Thoracic aorta (tissue), 2 donors: ENCODE measurements at places on chromosomes 11 and 22. TPM values are rescaled to one million over a fixed set of nuclear protein-coding genes. Genes with fewer than 3 reads are reported as not detected.

The FOLH1 gene
- total RNA-seq: 4.7 TPM

The OVCH2 gene
- 1.5 TPM for total RNA-seq

The PACS1 gene
- 82.9 TPM for total RNA-seq

The SAA1 gene
- total RNA-seq: 6.5 TPM

The LMNTD2 gene
- 2.7 TPM for total RNA-seq

The SEC14L6 gene
- 0.27 TPM for total RNA-seq

DNA sequence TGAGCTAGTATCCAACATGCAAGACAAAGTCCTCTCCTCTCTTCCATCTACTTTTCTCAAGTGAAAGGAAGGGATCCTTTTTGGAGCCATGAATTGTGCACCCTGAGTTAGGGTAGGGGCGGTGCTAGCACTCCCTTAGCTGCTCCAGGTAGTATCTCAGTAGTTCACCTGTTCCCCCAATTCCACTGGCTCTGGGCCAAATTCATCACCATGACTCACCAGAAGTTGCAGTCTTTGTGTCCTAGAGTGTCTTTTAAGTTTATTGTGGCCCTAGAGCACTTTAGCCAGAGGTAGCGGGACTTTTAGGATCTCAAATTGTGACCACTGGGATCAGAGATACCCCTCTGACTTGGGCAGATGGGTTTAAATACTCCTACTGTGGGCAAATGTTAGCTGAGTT lies 398.6 kb upstream of the ANO5 start:
- no peak for DNase-seq

DNA sequence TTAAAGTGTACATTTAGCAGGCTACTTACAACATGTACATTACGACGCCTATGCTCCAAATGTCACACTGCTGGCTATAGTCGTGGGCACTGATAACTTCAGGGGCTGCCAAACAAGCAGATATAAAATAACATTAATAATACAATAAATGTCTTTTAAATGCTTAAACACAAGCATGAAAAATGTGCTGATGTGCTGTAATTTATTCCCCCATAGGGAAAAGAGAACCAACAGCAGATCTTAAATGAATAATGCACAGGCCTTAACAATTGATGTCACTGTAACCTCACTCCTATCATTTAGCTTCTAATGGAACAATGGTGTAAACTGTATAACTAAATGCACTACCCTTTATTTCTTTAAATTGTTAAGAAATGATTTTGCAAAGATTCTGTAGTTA lies 153.4 kb downstream of the STK33 start:
- no peak for DNase-seq

DNA sequence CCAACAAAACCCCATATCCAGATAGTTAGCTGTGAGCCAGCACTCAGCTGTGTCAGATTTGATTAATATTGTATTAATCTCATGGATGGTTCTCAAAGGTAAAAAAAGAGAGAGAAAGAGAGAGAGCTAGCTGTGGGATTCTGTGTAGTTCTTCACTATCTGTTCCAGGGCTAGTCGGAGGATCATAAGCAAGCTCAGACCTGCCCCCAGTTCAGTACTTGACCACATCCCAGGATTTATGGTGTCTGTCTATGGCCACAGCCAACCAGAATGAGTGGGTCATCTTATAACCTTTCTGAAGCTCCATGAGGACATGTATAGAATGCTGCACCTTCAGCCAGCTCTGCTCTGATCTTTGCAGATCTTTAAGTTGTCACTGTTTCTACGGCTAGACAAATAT lies 13.5 kb upstream of the B3GNT6 start:
- DNase-seq: no peak

- no peak for DNase-seq
Measured at GRCh38 chr22:26608129-26608528, 9.7 kb downstream of the CRYBB1 start.

GRCh38 chr11:63612181-63612580 lies 2.1 kb downstream of the PLAAT3 start:
- no peak for DNase-seq

DNA sequence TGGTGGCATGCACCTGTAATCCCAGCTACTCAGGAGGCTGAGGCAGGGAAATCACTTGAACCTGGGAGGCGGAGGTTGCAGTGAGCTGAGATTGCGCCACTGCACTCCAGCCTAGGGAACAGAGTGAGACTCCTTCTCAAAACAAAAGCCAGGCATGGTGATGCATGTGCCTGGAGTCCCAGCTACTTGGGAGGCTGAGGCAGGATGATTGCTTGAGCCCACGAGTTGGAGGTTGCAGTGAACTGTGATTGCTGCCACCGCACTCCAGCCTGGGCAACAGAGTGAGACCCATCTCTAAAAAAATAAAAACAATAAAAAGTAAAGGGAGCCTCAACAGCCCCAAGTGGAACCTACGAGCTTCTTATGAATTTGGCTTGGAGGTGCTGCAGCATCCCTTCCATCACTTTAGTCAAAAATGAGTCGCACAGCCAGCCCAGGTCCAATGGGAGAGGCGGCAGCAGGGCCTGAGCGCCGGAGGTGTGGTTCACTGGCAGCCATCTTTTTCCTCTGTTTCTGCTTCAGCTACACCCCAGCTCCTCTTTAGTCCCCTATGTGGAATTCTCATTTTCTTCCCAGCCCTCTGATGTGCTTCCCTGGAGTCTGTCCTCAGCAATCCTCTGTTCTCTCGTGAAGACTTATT lies 29.2 kb upstream of the GCAT start:
- no peak for DNase-seq

DNA sequence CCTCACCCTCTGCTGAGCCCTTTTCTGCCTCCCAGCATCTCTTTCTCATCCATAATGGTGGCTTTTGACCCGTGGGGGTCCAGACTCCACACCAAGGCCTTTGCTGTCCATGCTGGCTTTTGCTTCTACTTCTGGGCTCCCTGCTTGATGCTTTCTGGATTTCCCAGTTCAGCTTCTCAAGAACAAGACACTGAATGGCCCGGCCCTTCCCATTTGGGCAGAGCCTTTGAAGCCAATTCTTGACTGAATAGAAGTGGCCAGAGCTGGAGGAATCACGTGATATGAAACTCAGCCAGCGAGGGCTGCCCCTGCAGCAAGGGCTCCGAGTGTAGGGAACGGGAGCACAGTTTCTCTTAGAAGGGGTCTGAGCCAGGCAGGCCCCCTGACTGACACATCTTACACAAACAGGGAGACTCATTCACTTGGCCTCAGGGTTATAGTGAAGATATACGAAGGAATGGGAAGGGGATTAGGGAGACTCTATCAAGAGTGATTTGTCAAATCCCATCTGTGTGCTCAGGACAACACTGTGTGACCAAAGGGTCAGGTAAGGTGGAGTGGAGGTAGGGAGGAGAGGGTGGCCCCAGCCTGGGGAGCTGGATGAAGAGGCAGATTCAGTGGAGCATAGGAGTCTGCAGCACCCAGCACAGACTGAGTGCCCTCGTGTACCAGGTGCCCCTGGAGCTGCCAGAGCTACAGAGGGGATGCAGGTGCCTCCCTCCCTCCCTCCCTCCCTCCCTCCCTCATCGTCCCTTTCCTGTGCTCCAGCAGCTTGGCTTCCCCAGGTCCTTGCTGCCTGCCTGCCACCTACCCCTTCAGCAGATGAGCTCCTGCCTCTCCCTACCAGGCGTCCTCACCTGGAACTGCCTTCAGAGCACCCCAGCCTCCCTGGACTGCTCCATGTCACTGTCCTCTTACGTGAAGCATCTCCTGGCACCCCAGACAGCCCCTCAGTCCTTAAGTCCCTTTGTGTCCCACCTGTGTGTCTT lies 106.0 kb downstream of the TRIM29 start:
- no peak for DNase-seq

DNA sequence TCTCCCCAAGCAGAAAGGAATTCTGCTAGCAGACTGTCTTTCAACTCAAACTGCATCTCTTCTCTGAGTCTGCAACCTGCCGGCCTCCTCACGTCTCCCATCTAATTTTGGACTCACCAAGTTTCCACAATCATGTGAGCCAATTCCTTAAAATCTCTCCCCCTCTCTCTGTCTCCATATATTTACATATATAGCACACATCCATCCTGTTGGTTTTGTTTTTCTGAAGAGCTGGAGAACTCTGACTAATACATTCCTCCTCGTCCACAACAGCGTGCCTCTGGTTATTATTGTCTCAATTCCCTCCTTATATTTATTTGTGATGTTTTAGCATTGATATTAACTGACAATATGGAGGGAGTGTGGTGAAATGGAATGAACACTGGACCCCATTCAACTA lies 29.6 kb upstream of the FJX1 start:
- no peak for DNase-seq

DNA sequence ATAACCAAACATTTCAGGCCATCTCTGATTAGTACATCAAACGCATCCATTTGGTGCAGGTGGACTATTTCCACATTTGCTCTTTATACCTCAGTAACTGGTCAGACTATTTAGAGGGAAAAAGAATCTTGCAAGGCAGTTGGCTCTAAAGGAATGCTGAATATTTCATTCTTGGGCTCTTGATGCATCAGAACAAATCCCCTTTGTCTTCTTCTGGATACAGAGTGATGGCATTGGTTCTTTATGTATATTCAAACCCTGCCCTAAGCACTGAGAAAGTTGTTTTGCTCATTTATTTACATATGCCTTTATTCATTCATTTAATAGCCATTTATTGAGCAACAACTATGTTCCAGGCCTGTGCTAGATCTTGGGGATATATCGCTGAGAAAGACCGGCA lies 31.1 kb upstream of the RAB30 start:
- DNase-seq: no peak

GRCh38 chr11:72631806-72632731 lies 42.2 kb downstream of the PDE2A start:
- DNase-seq: no peak

DNA sequence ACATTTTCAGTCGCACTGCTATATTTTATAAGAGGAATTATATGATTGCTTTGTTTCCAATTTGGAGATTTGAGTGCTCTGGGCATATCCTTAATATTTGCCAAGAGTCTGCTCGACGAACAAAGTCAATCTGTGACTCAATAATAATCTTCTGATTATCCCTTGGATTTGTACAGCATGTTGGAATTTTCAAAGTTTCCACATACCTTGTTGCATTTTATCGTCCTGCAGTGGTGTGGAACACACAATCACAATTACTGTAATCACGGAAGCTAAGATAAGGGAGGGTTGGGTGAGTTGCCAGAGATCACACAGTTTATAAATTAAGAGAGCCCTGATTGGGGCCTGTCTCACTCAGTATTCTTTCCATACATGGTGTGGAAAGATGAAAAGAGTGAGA lies 189.3 kb downstream of the GUCY1A2 start:
- no peak for DNase-seq

DNA sequence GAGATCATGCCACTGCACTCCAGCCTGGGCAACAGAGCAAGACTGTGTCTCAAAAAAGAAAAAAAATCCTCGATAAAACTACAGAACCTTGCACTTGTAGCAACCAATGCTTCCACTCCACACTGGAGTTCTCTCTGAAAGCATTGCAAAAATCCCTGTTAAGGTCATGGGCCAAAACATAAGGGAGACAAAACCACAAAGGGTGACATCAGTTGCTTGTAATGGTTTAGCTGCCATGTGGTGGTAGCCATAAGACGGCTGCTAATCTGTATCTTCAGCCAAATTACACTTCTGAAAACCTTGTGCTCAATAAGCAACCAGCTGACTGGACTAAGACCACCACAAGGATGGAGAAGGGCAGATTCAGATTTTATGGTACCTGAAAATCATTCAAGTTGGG lies 20.6 kb upstream of the TPH1 start:
- no peak for DNase-seq

GRCh38 chr11:62443390-62444235 lies 24.8 kb downstream of the SCGB1A1 start:
- DNase-seq: no peak

DNA sequence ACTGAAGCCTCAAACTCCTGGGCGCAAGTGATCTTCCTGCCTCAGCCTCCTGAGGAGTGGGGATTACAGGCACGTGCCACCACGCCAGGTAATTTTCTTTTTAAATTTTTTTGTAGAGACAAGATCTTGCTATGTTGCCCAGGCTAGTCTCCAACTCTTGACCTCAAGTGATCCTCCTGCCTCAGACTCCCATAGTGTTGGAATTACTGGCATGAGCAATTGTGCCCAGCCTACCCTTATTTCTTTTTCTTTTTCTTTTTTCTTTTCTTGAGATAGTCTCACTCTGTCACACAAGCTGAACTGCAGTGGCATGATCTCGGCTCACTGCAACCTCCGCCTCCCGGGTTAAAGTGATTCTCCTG lies 63.9 kb downstream of the AAMDC start:
- no peak for DNase-seq

GRCh38 chr11:62601122-62601371 lies 618 bp downstream of the MTA2 start:
- DNase-seq: no peak

DNA sequence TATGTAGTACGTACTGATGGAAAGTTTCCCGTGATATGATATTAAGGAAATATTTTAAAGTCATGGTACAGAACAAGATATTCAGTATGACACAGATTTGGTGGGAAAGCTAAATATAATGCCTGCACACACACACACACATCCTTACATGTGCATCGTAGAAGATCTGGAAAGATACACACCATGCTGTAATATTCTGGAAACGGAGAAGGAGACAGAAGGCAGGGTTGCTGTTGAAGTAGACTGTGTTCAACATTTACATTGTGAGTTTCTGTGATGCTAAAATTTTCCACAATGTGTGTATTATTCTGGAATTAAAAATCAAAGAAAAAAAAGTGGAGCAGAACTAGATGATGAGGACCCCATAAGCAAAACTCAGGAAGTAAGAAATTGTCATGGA lies 118.0 kb downstream of the RRAS2 start:
- DNase-seq: no peak

DNA sequence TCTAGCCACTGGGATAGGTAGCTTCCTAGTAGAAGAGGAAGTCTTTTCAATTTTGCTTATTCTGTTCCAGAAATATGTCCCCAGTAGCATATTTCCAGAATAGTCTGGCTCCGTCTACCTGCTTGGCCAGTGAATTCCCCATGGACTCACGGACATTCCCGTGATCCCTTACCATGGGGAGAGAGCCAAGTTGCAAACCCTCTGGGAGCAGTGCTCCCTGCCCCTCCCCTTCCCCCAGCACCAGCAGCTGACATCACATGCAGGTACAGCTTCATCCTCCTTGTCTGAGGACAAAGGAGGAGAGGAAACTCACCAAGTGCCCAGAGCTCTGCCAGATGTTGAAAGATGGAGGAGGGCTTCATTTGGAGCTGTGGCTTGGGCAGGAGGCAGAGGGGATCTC lies 61.2 kb downstream of the GRAMD1B start:
- no peak for DNase-seq
